Activated CD4-positive, alpha-beta T cell treated with anti-CD3 and anti-CD28 coated beads for 24 hours (primary cell): ENCODE measurements at places on chromosomes 3 and 15.

- no peak for DNase-seq
Observed at GRCh38 chr15:91927585-91927984, 74.1 kb downstream of the SLCO3A1 start.

- no peak for DNase-seq
Observed at GRCh38 chr3:149579838-149580542, 77.8 kb downstream of the WWTR1 start.

DNA sequence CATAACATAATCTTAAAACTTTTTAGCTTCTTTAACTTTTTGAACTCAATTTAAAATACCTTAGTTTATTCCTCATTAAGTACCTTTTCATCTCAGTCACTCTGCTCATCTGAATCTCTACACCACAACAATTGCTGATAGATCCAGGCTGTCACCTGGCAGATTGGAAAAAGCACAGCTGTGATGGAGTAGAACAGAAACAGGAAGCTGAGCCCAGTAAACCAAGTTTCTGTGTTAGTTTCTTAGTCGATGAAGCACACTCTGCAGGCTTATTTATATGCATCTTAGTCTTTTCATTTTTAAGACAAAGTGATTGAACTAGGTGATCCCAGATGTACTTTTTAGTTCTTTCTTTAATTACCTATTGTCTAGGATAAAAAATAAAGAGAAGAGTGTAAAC, 1398.0 kb upstream of the ALCAM start:
- no peak for DNase-seq

DNA sequence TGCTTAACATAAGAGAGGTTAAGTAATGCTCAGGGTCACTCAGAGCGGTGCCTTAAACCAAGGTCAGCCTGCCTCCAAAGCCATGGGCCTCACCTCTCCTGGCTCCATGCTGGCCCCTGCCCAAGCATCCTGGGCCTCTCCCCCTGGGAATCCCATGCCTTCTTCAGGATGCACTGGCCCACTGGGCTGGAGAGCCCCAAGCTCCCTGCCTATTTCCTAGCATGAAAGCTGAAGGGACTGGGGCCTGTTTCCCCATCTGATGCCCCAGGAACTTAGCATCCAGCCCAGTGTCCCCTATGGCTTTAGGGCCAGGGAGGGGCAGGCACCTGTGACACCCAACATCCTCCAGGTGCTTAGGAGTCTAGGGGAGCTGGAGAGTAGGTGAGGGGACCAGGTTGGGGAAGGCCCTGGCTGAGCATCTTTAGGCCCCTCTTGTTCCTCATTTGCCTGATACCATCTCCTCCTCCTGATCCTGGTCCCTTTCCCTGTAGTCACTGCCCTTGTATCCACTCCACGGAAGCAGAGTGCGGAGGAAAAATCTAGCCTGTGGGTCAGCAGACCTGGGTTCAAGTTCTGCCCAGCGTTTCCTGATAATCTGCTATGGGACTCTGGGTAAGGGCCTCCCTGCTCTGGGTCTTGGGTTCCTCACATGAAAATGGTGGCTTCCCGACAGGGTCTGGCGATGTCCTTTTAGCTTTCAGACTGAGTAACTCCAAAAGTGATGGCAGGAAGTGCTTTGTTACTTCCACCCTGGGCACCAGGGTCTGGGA, 28.6 kb downstream of the EHD4 start:
- no peak for DNase-seq

DNA sequence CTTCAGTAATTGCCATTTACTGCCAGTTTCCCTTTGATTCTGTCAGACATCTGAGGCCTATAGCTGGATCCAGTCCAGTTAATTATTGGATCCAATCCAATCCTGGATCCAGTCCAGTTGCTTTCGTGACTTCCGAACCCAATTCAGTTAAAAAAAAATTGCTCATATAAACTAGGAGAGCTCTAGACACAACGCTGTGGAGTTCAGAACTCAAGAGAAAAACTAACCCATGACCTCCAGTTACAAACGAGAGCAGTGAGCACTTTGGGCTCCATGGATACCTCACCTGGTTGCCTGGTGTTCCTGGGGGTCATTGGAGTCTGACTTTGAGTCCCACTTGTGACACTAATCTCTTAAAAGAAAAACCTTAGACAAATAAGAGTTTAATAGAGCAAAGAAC, 269.8 kb downstream of the THSD4 start:
- DNase-seq = no peak

GRCh38 chr3:155398046-155398445, 104.6 kb upstream of the STRIT1 start:
- no peak for DNase-seq

DNA sequence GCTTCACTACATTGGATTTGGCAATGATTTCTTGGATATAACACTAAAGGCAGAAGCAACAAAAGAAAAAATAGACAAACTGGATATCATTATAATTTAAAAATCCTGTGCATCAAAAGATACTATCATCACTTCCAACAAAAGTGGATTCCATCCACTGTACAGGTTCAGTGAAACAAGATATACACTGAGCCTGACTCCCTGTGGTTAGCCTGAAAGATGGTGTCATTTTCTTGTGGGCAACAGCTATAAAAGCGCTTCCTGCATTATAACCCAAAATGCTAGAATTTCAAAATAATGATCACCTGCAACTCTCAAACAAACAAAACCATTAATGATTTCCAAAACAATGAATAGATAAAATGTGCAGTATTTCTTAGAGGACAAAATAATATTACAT, 39.6 kb upstream of the TBC1D23 start:
- no peak for DNase-seq

- DNase-seq = no peak
Observed at GRCh38 chr3:177578488-177578887, 381.2 kb upstream of the TBL1XR1 start.

GRCh38 chr3:156764751-156765150, 61.4 kb upstream of the LEKR1 start:
- no peak for DNase-seq

GRCh38 chr15:82587805-82588204, 47.5 kb upstream of the RPS17 start:
- DNase-seq = no peak

GRCh38 chr15:42511007-42511391, 15.6 kb downstream of the SNAP23 start:
- DNase-seq = no peak

DNA sequence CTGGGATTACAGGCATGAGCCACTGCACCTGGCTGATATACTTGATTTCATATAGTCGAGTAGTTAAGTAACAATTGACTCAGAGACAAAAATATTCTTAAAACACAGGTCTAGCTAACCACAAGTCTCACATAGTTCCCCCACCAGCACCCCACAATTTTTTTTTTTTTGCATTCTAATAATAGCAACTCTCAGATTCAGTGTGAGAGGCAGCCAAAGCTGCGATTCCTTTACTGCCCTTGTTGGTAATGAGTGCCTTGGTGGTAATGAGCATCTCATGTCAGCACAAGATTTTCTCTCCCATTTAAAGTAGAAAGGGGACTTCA, 72.5 kb downstream of the WWTR1 start:
- no peak for DNase-seq
